Activated CD8-positive, alpha-beta memory T cell treated with anti-CD3 and anti-CD28 coated beads, Interleukin-2, amount 10 ng/mL, durations not matched to agents 7 days and 5 days (primary cell): ENCODE measurements at places on chromosomes 12 and 14.
A peak's percentile ranks its signal among the peaks of the same experiment; 100 is the strongest.

GRCh38 chr12:107480836-107481608 lies 204.6 kb upstream of the PWP1 start:
- no peak for DNase-seq

DNA sequence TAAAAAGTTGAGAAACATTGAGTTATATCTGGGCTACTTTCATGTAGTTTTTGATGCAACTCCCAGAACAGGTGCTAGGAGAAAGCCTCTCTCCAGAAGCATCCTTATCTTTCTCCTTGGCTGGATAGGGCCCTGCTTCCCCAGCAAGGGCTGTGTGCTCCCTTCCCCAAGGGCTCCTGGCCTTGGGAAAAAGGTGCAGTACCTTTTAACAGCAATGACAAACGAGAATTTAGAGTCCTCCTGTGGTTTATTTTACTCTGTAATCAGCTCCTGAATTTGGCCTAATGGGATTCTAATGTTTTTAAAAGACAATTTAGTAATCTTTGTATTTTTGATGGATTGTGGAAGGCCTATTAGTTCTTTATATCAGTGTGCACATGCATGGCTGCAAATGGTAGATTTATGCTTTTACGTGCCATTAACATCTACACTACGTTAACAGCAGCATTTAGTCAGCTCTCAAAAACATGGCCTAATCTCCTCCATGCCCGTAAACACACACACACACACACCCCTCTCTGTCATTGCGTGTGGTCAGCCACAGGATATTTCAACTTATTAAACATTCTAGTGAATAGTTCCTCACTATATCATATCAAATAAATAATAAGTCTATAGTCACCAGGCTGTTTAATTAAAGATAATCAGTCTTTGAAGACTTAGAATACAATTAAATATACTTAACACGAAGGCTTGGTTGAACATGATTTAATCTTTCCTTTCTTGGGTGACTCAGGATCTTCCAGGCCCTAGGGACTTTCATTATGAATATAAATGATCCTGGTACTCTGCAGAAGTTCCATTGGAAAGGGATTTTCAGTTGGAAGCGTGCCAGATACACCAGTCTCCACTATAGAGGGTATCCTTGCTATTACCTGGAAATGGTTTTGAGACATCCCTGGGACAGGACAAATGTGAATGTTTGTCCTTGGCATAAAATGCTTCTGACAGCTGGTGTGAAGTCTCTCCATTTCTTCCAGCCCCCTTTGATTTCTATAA lies 181.4 kb upstream of the PWP1 start:
- DNase-seq: no peak

DNA sequence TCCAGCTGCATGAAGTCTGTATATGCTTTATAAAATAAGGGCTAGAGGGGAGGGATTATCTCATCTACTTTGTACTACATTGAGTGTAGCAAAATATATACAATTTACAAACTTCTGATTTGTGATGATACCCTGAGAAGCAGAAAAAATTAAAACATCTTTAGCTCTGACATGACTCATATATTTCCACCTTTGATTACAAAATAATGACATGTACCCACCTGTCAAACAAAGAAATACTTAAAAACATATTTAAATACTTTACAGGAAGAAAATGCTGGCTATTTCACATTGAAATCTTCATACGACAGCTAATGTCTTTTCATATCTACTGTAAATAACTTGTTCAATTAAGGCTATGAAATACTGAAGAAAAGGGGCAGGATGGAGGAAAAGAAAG lies 3.3 kb downstream of the GPR135 start:
- no peak for DNase-seq

- DNase-seq: no peak
These were observed 45.7 kb upstream of the VASH1 start for GRCh38 chr14:76715511-76716081.

DNA sequence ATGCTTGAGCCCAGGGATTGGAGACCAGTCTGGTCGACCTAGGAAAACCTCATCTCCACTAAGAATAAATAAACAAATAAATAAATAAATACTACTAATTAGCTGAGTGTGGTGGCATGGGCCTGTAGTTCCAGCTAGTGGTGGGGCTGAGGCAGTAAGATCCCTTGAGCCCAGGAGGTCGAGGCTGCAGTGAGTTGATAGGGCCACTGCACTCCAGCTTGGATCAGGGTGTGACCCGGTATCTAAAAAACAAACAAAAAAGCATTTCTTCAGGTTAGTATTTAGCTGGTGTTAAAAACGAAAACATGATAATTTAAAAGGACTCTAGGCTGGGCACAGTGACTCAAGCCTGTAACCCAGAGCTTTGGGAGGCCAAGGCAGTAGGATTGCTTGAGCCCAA lies 1.2 kb upstream of the FGD4 start:
- DNase-seq: no peak

DNA sequence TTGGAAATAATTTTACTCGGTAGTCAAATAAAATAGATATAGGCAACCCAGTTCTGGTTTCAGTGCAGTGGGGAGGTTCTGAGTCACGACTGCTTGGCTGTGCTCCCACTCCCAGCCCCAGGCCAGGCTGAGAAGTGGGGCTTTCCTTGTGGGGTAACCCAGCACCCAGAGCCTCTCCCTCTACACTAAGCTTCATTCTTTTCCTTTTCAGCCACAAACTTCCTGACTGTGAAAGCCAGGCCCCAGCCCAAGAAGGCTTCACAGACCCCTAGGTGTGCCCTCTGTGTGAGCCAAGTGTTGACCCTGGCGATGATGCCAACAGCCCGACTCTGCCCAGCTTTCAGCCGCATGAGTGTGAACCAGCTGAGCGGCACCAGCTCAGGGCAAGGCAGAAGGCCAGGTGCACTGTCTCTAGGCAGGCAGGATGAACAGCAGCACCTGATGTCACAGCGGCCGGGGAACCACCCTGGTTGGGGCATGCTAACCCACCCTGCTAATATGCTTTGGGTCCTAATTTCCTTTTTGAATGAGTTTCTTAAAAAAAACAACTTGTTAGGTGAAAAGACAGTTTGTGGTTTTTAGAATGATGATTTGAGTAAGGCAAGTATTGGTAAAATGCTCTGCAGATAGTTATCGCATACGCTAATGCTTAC lies 42.2 kb upstream of the ATP23 start:
- DNase-seq: peak; percentile 92

- no peak for DNase-seq
These were observed 343.0 kb downstream of the RGS6 start for GRCh38 chr14:72275242-72275641.

GRCh38 chr12:47350062-47350408 lies 270.3 kb upstream of the AMIGO2 start:
- DNase-seq: no peak

- no peak for DNase-seq
These were observed 26.0 kb upstream of the RIN3 start for GRCh38 chr14:92487513-92488133.

GRCh38 chr14:39229222-39229543 lies 4.5 kb upstream of the MIA2 start:
- peak; percentile 92 for DNase-seq

- DNase-seq: no peak
These were observed 36.0 kb upstream of the TDRD9 start for GRCh38 chr14:103892247-103892646.

DNA sequence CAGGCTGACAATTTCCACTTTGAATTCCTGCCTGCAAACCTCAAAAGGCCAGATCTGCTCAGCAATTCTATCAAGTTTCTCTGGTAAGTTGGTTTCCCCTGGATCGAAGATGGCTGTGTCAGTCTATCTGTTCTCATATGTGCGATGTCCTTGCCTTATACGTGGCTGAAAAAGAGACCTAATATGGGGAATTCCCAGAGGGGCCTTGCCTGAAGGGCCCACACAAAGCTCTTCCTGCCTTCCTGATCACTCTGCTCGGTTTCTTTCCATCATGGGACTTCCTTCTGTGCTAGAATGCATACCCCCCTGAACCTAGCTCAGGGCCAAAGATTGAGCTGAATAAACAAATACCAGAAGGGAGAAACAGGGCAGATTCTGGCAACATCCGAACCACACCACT lies 13.2 kb downstream of the TCL1B start:
- DNase-seq: no peak

DNA sequence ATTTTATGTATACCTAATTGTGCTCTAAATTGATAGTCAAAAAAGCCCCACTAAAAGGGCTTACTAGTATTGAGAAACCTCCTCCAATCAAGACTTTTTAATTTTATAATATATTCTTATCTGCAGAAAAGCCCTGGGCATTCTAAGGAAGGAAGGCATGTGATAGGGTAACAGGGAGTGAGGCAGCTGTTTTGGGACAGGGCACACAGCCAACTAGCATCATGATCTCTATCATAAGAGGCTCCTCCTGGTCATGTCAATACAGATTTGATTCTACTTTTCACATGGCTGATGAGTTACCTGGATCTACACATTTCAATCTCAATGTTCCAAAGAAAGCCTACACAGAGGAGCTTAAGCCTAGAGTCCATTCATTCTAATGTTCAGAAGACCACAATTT lies 9.1 kb downstream of the ADAM20 start:
- no peak for DNase-seq

DNA sequence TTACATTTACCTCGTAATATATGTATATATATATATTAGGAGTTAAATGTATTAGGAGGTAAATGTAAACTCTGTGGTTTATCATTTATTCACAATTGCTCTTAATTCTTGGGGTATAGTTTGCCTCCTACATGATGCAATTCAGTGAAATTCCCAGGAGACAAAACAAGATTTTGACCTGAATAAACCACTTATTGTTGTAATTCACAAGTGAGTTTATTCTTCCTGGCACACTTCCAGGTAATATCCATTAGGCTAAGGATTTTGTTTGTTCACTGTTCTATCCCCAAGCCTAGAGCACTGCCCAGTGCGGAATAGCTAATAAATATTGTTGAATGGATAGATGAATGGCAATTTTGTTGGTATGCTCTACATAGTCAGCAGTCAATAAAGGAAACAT lies 3.0 kb downstream of the SMIM10L1 start:
- DNase-seq: no peak

DNA sequence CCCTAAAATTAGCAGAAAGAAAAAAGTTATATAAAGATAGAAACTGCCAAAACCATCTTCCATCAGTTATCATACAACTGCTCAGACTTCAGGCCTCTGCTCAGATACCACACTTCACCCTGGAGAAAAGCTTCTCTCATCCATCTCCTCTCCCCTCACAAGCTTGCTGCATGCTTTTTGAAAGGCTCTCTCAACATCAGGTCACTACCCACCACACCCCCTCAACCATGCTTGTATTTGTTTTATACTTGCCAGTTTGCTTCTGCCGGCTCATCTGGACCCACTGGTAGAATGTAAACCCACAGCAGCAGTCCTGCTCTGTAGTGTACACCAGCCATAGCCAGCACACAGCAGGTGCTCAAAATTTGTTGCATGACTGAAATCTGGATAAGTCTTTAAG lies 8.8 kb downstream of the PPP1CC start:
- peak; percentile 39 for DNase-seq

DNA sequence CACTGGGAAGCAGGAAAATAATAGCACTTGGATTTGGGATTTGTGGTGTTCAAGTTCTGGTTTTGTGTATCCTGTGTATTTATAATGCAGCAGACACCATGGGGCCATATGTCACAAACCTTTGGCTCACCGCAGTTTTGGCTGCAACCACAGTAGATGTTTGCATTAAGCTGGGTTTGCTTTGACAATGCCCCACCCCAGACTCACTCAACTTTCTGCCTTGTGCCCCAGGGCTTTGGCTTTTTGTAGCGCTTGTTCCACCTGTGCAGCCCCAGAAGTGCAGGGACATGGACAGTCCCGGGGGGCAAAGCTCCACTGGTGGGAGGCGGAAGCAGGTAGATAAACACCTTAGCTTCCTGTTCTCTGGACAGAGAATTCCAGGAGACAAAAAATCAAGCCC lies 446.9 kb downstream of the MED13L start:
- DNase-seq: no peak

DNA sequence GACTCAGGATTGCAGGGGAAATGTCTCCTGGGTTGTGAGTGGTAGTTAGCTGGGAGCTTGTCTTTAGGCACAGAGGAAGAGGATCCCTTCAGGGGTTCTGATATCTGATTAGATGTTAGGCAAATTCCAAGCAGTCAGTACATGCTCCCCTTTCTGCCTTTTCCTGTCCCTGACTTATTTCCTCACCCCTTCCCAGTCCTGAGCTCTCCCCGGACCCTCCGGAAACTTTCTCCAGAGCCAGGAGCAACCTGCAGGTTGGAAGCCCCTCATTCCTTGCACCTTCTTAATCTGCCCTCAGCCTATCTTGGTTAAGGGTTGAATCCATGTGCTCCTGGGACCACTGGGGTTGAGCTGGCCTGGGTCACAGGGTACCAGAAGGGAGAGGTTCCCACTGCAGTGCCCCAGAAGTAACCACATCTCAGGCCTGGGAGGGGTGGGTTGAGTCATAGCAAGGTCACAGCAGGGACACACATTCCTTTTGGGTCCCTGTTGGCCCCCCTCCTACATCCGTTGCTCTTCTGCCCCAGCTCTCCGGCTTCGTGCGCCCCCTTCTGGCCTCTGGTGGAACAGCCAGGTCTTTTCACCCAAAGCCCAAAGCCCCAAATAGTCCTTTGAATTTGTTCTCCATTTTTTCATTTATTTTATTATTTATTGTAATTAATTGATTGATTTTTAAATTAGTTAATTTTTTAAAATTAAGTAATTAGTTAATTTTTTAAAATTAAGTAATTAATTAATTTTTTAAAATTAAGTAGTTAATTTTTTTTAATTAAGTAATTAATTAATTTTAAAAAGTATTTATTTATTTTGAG lies 1.8 kb downstream of the IGFBP6 start:
- DNase-seq: peak; percentile 93

DNA sequence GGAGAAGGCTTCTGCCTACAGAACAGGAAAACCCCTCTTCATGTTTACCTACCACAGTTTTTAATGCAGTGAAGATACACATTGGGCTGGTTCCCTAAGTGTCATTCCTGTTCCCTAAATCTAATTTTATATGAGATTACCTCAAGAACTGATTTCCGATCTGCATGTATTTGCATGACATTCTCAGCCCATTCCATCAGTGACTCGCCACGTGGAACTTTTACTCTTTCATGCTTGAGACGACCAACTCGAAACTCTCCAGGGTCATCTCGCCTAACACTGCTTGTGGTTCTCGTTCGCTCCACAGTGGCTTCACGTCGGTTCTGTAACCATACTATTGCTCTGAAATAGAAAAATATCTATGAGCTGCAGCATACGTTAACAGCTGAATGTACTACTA lies 83.1 kb upstream of the STRN3 start:
- no peak for DNase-seq
